A549 treated with GW870086 at 1 μM for 4 hours (cell line): ENCODE measurements at places on chromosomes 6 and 20. TPM values are rescaled to one million over a fixed set of nuclear protein-coding genes. Genes with fewer than 3 reads are reported as not detected.

Gene XKR7
- 0.01 TPM in 1 of 5 replicates, not detected in the others for total RNA-seq

Gene ANKRD66
- not detected in 5 replicates for total RNA-seq

Gene PKHD1
- total RNA-seq = not detected in 5 replicates

Gene FAM217A
- not detected in 5 replicates for total RNA-seq

Gene HTR1B
- total RNA-seq = 0.14 to 0.35 TPM (median 0.23 TPM) in 5 replicates

Gene SAMD3
- not detected in 5 replicates for total RNA-seq

Gene PRPH2
- not detected in 5 replicates for total RNA-seq

Gene PGC
- not detected in 5 replicates for total RNA-seq

Gene SLC22A7
- not detected in 5 replicates for total RNA-seq

Gene PTCRA
- not detected in 5 replicates for total RNA-seq

Gene RIPOR2
- 0.13 to 0.18 TPM (median 0.15 TPM) in 4 of 5 replicates, not detected in the other for total RNA-seq

Gene EEF1A2
- total RNA-seq = 140 to 176 TPM (median 147 TPM) in 5 replicates

Gene TLDC2
- total RNA-seq = not detected in 5 replicates

Gene ATP9A
- 11.1 to 16.4 TPM (median 15.6 TPM) in 5 replicates for total RNA-seq

Gene SPEF1
- 1.4 to 2.7 TPM (median 2.0 TPM) in 5 replicates for total RNA-seq

Gene LTB
- total RNA-seq = 0.21 to 0.65 TPM (median 0.29 TPM) in 4 of 5 replicates, not detected in the other

Gene PNLDC1
- 0.07 to 0.08 TPM in 2 of 5 replicates, not detected in the others for total RNA-seq

Gene RAD21L1
- total RNA-seq = not detected in 5 replicates

Gene NUS1
- total RNA-seq = 21.9 to 31.4 TPM (median 26.9 TPM) in 5 replicates

Gene DYNLT2
- 0.44 to 0.68 TPM (median 0.57 TPM) in 5 replicates for total RNA-seq

Gene TREM2
- total RNA-seq = not detected in 5 replicates

Gene PPP1R16B
- total RNA-seq = 0.07 to 0.34 TPM (median 0.14 TPM) in 5 replicates

Gene RARS2
- 21.2 to 22.5 TPM (median 21.4 TPM) in 5 replicates for total RNA-seq

Gene CRISP2
- total RNA-seq = not detected in 5 replicates

Gene KCTD20
- 15.1 to 19.7 TPM (median 18.1 TPM) in 5 replicates for total RNA-seq

Gene SLC32A1
- not detected in 5 replicates for total RNA-seq

Gene TAAR9
- not detected in 5 replicates for total RNA-seq

Gene RNF8
- 20.1 to 24.3 TPM (median 23.4 TPM) in 5 replicates for total RNA-seq

Gene NOX3
- not detected in 5 replicates for total RNA-seq

Gene ULBP3
- total RNA-seq = 2.9 to 4.6 TPM (median 3.7 TPM) in 5 replicates

Gene SDC4
- total RNA-seq = 128 to 148 TPM (median 143 TPM) in 5 replicates

Gene FKBP5
- 40.6 to 57.1 TPM (median 47.9 TPM) in 5 replicates for total RNA-seq

Gene POU5F1
- total RNA-seq = 7.4 to 10.9 TPM (median 9.5 TPM) in 5 replicates

Gene SLC52A3
- 0.24 to 0.71 TPM (median 0.40 TPM) in 5 replicates for total RNA-seq

Gene CLDN20
- not detected in 5 replicates for total RNA-seq

Gene MLN
- not detected in 5 replicates for total RNA-seq
